Mesenteric fat pad (tissue), 1 donor: ENCODE measurements at places on chromosomes 1 and 21. TPM values are rescaled to one million over a fixed set of nuclear protein-coding genes. Genes with fewer than 3 reads are reported as not detected.

GRCh38 chr1:118927427-118928187, 60.5 kb downstream of the TBX15 start:
- no peak for DNase-seq

DNA sequence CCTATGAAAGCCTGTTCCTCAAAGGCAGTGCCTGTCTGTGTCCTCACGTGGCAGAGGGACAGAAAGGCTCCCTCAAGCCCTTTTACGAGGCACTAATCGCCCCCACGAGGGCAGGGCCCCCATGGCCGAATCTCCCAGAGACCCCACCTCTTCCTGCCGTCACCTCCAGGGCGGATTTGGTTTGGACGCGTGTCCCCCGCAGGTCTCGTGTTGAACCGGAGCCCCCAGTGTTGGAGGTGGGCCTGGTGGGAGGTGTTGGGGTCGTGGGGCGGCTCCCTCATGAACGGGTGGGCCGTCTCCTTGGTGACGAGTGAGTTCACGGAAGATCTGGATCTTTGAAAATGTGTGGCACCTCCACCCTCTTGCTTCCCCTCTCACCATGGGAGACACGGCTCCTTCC, 27.6 kb downstream of the CFAP74 start:
- no peak for DNase-seq

DNA sequence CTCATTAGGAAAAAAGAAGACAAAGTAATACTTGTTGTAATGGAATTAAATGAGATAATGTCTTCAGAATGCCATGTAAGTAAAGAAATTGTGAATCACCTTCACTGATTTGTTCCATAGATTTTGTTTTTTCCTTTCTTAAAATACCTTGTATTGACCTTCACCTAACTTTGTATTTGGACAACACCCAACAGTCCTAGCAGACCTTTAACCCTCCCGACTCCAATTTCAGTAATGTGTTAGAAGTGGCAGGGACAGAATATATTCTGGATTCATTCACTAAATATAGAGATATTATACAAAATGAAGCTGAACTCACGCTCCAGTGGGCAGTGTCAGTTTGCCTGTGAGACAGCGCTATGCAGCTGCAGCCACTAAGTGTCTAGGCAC, 57.9 kb downstream of the UCK2 start:
- DNase-seq, result no peak

PLA2G2C gene
- 0.74 TPM for total RNA-seq

OR2AK2 gene
- total RNA-seq, result not detected
